Retinal pigment epithelial cell (primary cell): ENCODE measurements at places on chromosomes 3 and 15.

GRCh38 chr3:197197334-197197733 is 101.1 kb downstream of the DLG1 start:
- DNase-seq, result no peak

DNA sequence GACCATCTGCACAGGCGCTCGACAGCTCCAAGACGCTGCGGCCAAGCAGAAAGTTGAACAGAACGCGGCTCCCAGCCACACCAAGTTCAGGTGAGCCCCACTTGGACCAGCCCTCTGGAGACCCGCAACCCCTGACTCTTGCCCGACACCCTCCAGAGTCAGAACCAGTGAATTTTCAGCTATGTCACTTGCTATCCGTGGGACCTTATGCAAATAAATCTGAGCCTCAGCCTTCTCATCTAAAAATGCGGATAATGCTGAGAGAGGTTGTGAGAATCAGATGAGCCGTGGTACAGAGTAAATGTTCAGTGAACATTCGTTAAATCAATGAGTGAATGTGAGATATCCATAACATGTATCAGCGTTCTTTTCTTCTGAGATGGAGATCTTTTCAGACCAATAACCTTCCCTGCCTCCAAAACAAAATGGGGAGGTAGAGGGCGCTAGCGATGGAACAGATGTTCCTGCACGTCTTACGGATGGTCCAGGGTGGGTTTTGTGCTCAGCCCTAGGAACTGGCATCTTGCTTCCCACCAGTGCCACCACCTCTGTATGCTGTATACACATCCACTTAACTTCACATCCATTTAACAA is 524 bp downstream of the MRPS11 start:
- no peak for DNase-seq

- DNase-seq, result no peak
Measured at GRCh38 chr15:63830113-63830512, 3.6 kb downstream of the HERC1 start.

- no peak for DNase-seq
Measured at GRCh38 chr15:100842756-100843730, 36.6 kb upstream of the ALDH1A3 start.

DNA sequence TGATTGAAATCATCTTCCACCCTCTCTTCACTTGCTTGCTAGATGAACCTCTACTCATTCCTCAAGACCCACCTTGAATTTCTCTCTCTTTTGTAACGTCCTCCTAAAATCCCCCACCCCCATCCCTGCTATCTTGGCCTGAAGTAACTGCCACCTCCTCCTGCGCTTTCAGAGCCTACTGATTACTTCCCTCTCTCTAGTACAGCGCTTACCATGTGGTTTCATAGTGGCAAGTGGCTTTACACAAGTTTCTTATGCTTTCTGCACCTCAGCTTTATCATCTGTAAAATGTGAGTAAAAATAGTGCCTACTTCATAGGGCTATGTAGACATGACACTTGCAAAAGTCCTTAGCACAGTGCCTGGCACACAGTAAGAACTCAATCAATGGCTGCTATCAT is 28.7 kb upstream of the DAZL start:
- DNase-seq, result no peak

- no peak for DNase-seq
Measured at GRCh38 chr3:33792167-33792892, 6.1 kb upstream of the PDCD6IP start.

DNA sequence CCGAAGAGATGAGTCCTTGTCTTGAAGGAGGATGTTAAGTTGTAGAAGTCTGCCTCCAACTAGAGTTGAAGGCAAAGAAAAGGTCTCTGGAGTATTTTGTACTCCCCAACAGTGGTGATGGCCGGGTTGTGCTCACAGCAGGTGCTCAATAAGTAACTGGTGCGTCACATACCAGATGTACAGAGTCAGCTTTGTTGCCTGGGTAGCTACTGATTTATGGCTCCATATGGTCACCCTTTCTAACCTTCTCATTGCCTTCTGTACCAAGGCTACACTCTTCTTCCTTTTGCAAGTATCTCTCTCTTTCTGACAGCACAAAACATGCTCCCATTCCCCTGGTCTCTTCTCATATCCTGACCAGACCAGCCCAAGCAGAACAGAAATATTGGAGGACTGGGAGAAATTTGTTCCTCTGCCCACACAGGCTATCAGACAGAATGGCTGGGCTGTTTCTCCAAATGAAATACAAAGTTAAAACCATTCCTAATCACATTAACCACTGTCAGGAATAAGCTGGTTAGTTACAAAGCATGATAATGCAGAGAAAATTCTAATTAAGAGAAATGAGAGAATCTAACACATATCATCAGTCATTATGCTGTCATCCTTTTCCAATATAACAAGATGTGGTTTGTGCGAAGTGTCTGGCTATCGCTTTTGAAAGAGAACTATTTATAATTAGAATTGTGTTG is 150.1 kb upstream of the LRRN1 start:
- DNase-seq, result no peak

- no peak for DNase-seq
Measured at GRCh38 chr3:38755130-38755529, 60.9 kb downstream of the SCN10A start.

GRCh38 chr3:160986069-160986468 is 119.1 kb downstream of the B3GALNT1 start:
- DNase-seq, result no peak

DNA sequence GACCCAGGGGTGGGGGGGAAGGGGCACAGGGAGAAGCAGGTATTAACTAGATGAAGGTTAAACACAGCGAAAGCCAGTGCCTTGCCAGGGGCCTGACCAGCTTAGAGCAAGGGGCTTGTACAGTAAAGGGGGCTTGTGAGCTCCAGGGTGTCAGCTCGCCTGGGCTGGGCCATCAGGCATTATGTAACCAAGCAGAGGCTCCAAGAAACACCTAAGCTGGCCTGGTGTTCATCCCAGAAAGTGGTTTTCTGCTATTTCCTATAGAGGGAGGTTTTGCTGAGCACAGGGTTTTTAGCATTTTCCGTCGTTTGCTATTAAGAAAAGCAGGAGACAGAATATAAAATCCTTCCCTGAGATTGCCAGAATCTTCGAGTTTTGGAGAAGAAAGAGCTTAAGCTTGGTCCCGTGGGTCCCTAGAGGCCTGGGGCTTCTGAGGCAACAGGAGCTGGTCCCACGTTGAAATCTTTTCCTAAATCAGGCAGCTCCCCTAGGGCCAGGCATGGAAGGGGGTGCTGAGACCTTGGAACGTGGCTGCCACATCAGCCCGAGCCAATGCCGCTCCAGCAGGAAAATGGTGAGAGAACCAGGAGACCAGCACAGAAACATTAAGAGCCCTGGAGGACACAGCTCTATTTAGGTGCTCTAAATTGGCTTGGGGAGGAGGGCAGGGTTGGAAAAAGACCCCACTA is 71.4 kb downstream of the ISG20 start:
- no peak for DNase-seq

GRCh38 chr3:130866327-130866726 is 27.6 kb upstream of the ATP2C1 start:
- DNase-seq, result no peak

GRCh38 chr3:15714448-15714847 is 83.3 kb downstream of the ANKRD28 start:
- DNase-seq, result no peak

- DNase-seq, result no peak
Measured at GRCh38 chr3:72163809-72164634, 379.1 kb upstream of the PROK2 start.

DNA sequence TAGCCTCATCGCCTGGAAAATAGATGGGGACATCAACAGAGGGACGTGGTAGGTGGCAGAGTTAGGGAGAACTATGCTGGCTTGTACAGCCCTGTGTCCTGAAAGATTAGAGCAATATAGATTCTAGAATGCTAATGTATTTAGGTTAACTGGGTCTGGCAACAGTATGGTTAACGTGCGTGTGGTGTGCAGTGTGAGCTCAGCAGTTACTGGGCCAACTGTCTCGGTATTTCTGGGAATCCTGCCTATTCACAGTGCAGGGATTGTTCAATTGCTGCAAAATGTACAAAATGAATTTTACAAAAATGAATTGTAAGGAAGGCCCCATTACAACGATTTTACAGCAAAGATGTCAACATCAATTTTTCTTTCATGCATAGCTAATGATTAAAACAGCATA is 20.6 kb downstream of the MEIS2 start:
- DNase-seq, result no peak

- DNase-seq, result no peak
Measured at GRCh38 chr15:98321896-98322295, 326.4 kb upstream of the IGF1R start.

DNA sequence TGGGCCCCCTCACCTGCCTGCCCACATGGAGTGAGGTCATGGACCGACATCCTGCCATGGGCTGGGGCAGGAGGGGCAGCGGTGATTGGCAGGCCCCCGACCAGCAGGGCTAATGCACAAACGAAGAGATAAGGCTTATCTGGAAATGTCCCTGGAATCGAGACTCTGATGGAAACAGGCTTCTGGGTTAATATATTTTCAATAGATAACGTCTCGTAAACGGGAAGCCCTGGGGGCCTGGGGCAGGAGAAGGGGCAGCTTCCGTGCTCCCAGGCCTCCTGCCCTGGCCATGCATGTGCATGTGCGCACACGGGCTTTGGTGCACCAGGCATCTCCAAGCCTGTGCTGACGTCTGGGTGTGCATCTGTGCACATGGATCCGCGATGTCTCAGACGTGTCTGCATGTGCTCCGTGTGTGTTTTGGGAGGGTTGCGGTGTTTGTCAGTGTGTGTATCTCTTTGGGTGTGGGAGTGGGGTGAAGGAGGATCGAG is 55.1 kb downstream of the DNAJB8 start:
- DNase-seq, result no peak

DNA sequence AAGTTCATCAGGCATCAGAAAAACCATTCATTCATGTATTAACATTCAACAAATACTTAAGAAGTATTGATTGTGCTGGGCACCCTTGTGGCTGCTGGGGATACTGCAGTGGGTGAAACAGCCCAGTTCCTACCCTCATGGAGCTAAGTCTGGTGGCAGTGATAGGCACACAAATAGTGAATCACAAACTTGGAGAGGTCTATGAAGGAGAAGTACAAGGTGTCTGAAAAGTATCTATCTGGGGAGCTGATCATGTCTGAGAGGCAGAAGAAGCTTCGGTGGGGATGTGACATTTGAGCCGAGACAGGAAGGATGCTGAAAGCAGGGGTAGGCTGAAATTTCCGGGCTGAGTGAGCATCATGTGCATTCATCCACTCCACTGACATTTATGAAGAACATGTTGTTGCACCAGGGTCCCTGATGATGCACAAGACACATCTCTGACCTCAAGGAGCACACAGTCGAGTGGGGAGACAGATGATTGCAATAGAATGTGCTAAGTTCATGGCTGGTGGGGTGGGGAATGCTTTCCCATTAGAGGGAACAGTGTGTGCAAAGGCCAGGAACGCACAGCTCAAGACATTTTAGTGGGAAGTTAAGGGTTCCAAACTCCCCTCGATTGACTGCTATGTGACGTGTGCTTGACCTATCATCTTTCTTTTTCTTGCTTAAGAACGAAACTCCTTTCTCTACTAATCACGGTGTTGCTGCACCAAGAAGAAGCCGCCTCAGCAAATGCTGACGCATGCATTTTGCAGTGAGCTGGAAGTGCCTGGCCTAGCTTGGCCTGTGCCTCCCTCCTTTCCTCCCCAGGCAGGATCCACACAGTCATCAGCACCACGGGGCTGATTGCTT is 309.1 kb upstream of the ICE2 start:
- DNase-seq, result no peak

GRCh38 chr3:112979244-112979832 is 4.4 kb upstream of the CD200R1 start:
- peak; percentile 7 for DNase-seq

DNA sequence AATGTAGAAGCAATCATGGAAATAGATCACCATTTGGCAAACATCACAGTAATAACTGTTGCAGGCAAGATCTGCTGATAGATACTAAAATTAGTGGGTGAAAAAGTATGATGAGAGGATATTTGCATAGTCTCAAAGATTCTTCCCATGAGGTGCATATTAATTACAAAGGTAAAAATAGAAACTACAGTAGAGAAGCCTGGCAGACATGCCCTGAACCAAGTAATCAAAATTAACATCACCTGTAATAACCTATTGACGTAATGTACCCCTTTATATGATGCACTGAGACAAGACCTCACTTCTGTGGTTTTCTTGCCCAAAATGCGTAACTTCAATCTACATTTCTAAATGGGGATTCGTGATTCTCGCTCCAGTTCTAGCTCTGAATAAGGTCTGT is 14.4 kb downstream of the POMGNT2 start:
- no peak for DNase-seq

- no peak for DNase-seq
Measured at GRCh38 chr3:76698136-76698706, 341.7 kb upstream of the ROBO2 start.

- no peak for DNase-seq
Measured at GRCh38 chr15:77716632-77717332, 84.1 kb upstream of the LINGO1 start.

GRCh38 chr15:89809093-89809786 is 5.4 kb downstream of the ANPEP start:
- no peak for DNase-seq

DNA sequence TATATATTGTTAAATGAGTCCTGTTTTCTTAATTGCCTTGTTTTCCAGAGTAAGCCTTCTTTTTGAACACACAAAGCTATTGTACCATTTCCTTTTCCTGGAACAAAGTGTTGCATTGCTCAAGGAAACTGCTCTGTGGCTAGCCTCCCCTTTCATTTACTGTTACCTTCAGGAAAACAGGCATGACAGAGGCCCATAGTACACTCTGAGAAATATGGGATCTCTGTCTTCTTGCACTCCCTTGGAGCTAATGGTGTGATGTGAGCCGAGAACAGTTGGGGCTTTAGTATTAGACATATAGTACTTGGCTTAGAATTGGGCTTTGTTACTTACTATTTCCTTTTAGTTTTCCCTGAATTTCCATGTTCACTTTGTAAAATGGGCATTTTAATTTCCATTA is 193.7 kb downstream of the GHSR start:
- no peak for DNase-seq

DNA sequence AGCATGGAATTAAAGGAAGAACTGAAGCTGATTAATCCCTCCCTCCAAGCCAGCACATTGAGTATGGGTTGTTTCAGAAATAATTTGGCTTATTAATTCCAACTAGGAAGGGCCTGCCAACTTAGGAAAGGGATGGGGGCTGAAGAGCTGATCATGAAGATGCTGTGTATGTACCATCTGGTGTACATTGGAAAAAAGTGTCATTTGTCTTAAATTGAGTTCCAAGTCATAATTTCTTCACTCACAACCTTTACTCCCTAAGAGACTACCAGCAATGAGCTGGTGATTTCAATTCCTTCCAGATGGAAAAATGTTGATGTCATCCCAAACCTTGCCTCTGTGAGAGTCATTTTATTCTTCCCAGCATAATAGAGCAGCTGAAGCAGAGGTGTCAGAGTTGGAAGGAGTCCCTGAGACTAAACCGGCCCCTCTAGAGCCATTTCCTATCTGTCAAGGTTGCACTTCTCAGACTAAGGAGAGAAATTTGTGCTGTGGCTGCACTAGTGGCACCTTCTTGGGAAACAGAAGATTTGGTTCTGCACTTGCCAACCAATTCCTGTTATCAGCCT is 79.4 kb downstream of the GTPBP8 start:
- DNase-seq, result no peak

GRCh38 chr3:32109256-32109655 is 2.8 kb downstream of the GPD1L start:
- peak; percentile 39 for DNase-seq

- no peak for DNase-seq
Measured at GRCh38 chr15:73753250-73754130, at the start of gene INSYN1. INSYN1 (minus strand) TSS chr15:73753351; CDS start chr15:73751130, 2,221 bp downstream.

GRCh38 chr15:67761343-67761742 is 64.0 kb upstream of the SKOR1 start:
- DNase-seq, result no peak
